ENCODE measurements at places on chromosomes 1 and 21.

GRCh38 chr1:183830389-183830788 is 25.5 kb downstream of the RGL1 start:
- no peak for DNase-seq

GRCh38 chr21:44286716-44287632 is 1.3 kb downstream of the AIRE start:
- no peak for DNase-seq

DNA sequence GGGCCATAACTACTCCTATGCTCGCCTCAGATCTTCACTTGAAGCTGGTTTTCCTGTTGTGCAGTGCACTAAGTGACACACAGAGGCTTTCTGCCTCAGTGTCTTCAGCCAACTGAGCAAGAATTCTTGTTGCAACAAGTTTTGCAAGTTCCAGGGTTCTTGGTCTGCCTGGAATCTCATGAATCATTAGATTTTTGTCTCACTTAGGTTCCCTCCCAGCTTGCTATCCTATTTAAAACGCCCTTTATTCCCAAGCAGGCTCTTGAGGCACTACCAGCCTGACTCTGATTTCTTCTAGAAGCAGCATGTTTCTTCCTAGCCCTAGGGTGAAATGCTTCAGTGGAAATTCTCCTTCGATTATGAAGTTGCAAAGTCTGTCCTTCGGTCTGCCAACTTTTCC is 158.8 kb downstream of the C1orf21 start:
- DNase-seq: no peak

DNA sequence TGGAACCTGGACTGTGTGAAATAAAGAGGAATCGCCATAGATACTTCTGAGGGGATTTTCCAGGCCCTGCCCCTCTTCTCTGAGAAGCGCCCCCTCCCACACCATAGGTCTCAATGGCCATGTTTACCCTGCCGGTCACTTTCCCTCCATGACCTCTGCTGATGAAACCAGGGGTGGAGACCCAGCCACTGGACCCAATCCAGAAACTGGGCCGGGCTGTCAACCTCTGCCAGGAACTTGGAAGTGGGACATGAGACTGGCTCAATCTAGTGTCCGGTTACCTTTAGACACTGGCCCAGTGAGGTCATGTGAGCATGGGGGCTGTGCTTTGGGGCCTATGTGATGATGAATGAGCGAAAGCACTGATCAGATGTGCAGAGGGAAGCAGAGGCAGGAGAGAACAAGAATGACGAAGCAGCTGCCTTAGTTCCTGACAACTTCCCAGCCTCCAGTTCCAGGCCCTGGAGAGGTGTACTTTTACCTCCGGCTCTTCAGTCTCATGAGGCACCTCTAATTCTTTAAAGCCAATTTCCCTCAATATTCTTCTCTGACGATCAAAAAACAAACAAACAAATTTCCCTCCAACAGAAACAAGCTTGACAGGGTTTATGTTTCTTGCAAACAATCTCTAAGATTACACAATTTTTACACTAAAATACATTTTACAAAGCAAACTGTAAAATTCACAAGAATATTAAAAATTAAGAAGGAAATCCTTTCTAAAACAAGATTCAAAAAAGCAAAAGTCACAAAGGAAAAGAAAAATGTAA is 4.9 kb downstream of the ASAP3 start:
- DNase-seq: no peak

DNA sequence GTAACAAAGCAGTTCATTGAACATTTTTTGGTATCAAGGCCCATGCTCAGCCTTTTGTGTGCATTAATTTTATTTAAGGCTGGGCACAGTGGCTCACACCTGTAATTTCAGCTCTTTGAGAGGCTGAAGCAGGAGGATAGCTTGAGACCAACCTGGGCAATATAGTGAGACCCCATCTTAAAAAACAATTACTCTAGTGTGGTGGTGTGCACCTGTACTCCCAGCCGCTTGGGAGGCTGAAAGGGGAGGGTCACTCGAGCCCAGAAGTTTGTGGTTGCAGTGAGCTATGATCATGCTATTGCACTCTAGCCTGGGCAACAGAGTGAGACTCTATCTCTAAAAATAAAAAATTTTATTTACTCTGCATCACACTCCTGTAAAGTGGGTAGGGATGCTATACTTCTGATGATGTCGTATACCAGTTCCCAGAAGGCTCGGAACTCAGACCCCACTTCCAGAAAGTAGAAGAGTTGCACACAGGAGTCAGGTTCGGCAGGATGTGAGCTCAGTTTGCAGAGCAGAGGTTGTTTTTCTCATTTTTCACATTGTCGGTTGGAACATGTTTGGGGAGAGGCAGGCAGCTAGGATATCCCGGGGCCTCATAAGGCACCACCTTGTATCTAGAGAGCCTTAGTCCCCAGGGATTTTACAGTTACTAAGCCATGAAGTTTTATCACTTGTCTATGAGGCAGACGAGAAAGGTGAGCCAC is 144.6 kb downstream of the GALNT2 start:
- no peak for DNase-seq

- no peak for DNase-seq
Measured at GRCh38 chr1:61873581-61873980, 131.3 kb downstream of the PATJ start.

DNA sequence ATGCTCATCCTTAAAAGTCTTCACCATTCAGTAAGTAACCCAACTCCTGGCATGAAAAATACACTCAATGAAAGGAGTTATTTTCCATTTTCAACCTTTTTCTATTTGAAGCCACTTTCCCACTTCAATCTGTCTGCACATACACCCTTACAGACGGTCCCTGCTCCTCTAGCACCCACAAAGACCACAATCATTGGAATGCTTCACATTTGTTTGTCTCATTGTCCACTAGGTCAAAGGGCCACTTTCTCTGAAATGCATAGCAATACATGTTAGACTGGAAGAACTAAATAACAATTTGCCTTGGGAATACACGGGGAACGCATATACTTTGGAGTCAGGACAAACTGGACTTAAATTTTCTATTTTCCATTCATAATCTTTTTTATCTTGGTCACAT is 487.1 kb upstream of the C1orf87 start:
- DNase-seq: no peak

DNA sequence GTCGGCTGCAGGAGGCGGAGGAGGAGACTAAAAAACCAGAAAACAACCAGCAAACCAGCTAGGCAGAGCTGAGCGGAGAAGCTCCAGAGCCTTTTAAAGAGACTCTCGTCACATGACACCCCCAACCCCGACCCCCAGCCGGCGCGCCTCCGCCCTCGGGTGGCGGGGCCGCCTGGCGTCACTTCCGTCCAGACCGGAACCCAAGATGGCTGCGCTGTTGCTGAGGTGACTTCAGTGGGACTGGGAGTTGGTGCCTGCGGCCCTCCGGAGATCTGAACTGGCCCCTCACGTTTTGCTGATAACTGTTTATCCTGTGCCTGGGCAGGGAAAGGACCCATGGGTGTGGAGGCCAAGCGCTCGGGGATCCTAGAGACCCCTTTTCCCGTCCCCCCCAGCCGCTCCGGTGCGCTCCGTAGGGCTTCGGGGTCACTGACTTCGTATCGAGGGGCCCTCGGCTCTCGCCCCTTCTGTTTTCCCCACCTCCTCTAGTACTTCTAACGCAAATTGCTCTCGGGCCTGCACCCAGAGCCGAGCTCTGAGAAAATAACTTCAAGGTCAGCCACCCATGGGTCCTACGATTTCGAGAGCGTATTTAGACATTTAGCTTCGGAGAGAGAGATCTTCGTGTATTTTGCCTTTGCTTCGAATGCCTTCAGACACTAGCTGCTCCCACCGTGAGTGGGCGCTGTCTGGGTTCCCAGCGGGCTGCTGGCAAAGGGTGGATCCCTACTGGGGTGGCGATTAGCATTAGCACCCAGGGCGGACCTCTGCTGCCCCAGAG is at the start of gene SDHC:
Gene SDHC, plus strand, starts transcription at position 181 of the 781 bp plus-strand sequence. Its CDS starts 25 bp downstream, at position 206.
- peak; percentile 74 for DNase-seq

DNA sequence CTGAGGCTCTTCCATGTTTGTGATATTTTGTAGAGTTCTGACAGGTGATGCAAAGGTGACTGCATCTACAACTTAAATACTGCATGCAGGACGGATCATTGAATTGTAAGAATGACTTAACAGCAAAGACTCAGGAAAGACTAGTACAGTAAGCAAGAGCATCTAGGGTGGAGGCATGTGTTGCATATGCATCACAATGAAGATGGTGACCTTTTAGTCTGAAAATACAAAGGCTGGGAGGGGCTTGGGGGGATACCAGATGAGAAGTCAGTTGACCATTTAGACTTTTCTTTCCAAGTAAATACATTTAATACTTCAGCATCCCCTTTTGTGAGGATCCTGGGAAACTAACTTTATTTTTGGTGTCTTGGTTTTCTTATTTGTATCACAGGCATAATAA is 145.5 kb downstream of the NUF2 start:
- no peak for DNase-seq

DNA sequence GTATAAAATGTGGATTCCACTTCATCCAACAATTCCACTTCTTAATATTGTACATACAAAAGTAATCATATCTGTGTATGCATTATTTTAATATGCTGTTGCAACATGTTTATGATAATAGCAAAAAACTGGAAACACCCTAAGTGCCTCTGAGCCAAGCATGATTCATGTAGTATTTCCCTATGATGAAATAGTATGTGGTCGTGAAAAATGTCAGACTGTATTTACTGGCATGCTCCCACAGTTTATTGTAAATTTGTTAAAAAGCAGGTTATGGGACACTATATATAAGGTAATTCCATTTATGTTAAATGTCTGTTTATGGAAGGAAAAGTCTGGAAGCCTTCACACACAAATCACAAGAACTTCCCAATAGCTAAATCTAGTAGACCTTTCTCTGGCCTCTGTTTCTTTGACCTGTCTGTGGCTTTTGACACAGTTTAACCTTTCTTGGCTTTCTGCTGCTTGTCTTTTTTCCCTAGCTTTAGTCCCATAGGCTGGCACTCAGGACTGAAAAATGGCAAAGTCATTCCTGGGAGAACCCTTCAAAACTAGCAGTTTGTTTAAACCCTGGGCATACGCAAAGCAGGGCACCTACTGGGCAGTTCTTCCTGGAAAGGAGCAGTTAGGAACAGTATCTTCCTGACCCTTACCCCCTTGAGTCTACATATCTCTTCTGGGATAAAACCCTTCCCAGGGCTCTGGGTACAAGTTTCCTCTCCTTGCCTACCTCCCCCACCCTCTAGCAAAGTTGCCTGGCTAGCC is 65.4 kb upstream of the ARTN start:
- DNase-seq: no peak

DNA sequence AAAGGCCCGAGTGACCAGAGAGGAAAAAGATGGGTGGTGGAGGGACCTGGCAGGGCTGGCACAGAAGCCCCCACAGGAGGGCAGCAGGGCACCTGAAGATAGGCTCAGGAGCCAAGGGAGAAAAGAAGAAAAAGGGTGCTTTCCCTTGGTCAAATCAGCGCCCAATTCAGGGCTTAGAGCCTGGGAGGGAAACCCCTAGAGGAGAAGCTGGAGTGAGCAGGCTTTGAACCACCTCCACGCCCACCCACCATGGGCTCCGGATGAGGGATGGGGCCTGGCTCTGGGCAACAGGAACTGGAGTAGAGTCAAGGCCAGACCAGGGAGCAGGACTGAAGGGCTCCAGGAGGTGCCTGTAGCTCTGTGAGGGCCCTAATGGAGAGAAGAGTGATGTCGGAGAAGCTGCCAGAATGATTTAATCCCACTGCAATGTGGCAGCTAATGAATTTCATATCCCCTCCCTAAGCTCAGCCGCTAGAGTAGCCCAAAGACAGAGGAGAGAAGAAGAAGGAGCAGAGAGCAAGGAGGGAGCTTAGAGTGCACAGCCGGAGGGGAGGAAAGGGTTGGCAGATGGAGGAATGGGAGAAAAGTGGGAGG is 12.0 kb upstream of the PRELP start:
- no peak for DNase-seq

DNA sequence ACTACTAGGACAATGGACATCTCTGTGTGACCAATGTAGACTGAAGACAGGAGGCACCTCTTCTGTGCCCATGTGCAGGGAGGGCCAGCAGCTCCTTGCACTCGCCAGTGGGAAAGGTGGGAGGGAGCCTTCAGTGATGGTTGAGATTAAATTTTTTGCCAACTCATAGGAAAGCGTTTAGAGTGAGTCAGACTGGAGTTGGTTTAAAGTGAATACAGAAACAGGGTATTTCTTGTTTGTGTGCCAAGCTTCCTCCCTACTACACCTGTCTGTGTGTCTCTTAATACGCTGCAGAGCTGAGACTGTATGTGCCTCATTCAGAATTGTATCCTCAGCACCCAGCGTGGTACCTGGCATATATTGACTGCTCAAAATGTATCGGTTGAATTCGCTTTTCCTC is 13.5 kb upstream of the COL16A1 start:
- no peak for DNase-seq

DNA sequence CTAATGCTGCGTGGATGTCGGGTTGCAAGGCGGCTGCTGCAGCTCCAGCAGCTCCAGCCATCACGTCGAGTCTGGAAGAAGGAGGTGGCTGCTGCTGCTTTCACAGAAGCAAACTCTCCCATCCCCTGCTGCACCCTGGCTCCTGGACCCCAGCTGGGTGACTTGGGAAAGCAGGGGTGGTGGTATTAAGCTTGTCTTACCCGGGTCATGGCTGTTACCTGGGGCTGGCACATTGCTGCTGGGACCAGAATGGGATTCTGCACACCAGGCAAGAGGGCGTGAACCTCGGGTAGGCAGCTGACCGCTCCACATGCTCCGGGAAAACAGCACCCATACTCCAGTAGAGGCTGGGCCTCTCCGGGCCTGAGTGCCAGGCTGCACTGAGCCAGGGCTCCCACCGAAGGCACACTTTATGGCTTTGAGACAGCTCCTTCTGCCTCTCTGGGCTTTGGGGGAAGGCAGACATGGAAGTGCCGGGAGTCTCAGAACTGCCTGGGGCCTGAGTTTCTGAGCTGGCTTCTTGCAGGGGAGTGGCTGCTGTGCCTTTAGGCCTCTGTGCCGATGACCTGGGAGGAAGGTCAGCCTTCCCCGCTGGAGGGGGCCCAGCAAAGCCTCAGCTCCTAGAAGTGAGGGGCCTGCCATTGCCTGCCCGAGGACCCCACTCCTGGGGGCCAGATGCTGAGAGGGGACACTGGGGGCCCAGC is 1.2 kb downstream of the SMIM1 start:
- no peak for DNase-seq

- DNase-seq: peak; percentile 4
Measured at GRCh38 chr21:37220433-37220980, 46.6 kb downstream of the VPS26C start.

DNA sequence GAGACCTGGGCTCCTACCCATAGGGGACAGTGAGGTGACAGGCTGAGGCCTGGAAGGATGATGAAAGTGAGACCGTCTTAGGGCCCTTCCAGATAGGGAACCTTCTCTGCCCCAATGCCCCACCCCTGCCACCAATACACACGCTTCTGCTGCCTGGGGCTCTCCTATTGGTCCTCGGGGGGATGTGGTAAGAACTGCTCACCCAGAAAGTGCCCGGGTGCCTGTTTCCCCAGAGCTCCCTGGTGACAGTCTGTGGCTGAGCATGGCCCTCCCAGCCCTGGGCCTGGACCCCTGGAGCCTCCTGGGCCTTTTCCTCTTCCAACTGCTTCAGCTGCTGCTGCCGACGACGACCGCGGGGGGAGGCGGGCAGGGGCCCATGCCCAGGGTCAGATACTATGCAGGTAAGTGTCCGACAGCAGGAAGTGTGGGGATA is 948 bp downstream of the SEMA4A start:
- peak; percentile 33 for DNase-seq

DNA sequence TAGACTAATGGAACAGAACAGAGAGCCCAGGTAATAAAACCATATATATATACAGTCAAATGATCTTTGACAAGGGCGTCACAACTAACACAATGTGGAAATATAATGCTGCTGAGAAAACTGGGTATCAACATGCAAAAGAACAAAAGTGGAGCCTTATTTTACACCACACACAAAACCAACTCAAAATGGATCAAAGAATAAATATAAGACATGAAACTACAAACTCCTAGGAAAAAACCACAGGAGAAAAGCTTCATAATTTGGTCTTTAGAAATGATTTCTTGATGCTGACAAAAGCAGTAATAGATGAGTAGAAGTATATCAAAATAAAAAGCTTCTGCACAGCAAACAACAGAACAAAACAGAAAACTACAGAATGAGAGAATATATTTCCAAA is 192.2 kb downstream of the AKT3 start:
- DNase-seq: no peak
